Muscle of arm (tissue), 14 donors: ENCODE measurements at places on chromosomes 5 and 9. TPM values are rescaled to one million over a fixed set of nuclear protein-coding genes. Genes with fewer than 3 reads are reported as not detected.

DNA sequence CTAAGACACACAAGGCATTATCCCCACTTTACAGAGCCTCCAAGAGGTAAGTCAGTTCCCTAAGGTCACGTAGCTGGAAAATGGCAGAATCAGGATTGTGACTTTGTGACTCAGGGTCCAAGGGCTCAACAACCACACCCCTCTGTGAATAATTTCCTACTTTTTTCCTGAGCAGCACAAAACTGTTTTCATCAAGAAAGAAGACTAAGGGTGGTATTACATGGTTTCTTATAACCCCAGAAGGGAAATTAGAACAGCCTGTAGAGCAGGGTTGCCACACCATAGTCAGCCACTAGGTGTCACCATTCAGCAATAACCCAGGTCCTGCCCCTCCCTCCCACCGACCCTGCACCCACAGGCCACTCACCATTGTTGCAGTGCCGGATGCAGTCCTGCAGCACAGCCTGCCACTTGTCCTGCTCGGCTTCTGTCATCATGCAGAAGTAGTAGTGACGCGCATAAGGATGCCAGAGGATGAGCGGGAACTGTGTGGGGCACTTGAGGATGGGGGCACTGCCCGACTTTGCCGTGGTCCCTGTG, 72.1 kb downstream of the LRSAM1 start:
- DNase-seq, result no peak

CCL27 gene
- polyA plus RNA-seq, result 0.52 TPM

DNA sequence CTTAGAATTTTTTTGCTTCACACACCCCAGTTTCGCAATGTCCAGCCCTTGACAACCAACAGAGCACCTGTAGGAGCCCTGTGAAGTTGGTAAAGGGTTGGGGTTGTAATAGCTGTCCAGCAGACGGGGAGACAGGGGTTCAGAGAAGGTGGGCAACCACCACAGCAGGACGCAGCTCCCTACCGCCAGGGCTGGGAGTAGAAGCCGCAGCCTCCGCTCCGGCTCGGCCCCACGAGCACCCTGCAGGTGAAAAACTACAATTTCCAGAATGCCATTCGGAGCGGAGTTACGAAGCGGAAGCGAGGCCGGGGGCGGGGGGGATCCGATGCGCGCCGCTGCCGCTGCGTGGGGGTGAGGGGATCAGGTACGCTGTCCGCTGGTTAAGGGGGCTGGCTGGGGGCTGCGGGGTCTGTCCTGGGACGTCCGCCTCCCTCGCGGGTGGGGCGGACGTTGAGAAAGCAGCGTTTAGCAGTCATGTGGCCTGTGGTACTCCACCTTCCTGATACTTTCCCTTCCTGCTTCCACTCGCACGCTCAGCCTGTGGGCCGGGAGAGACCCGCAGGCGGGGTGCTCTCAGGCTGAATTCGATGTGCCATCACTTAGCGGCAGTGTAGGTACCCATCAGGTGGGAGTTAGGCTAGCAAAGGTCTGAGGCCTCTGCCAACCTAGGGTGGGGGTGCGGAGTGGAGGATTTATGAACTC, at the start of gene TRMT10B:
TSS of gene TRMT10B (plus strand) at position 317 of the 702 bp plus-strand sequence. CDS start 8,127 bp downstream, outside the sequence.
- DNase-seq, result peak; percentile 77

DNA sequence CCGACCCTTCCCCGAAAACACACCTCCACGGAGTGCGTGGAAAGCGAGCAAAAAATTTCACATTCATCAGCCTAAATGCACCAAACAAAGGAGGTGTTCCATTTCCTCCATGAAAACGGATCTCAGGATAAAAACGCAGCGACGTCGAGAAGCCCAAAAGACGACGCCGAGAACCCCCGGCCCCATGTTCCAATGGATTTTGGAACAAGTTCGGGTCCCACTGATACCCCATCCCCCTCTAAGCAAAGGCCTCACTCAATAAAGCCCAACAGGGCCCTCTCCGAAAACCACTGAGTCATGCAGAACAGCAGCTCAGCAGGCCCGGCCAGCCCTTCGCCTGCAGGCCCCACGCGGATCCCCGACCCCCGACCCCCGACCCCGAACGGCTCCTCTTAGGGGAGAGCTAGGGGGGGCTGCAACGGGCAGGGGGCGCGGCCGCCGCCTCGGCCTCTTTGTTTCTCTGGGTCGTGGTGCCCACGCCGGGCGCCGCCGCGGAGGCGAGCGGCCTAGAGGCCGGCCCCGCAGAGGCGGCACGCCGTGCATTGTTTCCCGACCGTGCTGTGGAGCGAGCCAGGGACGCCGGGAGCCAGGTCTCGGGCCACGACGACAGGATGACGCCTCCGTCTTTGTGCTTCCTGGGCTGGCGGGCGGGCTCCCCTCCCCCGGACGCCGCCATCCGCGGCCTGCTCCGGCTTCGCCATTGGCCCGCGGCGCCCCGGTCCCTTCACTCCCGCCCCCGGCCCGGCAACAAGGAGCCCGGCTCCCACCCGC, 915 bp downstream of the ZFAND5 start:
- DNase-seq, result peak; percentile 65

GRCh38 chr5:122517091-122517490, 205.1 kb downstream of the SNCAIP start:
- no peak for DNase-seq

DNA sequence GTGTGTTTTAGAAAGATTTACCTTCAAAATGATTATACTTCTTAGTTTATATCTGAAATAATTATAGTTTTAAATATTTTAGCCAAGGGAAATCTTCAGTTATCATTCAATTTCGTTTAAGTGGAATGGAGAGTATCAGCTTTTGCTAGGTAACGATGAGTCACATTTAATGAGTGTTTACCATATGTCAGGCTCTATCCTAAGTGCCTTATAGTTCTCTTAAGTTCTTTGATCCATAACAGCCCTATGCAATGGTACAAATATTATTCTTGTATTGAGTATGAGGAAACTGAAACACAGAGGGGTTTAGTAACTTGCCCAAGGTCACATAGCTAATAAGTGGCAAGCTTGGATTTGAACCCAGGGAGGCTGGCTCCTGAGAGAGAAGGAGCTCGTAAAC, 37.5 kb upstream of the SHB start:
- DNase-seq, result no peak

GRCh38 chr5:117333011-117333410, 758.4 kb upstream of the SEMA6A start:
- DNase-seq, result no peak

IFNA7 gene
- polyA plus RNA-seq, result not detected

GHR gene
- 22.0 TPM for polyA plus RNA-seq

GRCh38 chr9:34431667-34432066, 26.7 kb downstream of the FAM219A start:
- peak; percentile 15 for DNase-seq

DNA sequence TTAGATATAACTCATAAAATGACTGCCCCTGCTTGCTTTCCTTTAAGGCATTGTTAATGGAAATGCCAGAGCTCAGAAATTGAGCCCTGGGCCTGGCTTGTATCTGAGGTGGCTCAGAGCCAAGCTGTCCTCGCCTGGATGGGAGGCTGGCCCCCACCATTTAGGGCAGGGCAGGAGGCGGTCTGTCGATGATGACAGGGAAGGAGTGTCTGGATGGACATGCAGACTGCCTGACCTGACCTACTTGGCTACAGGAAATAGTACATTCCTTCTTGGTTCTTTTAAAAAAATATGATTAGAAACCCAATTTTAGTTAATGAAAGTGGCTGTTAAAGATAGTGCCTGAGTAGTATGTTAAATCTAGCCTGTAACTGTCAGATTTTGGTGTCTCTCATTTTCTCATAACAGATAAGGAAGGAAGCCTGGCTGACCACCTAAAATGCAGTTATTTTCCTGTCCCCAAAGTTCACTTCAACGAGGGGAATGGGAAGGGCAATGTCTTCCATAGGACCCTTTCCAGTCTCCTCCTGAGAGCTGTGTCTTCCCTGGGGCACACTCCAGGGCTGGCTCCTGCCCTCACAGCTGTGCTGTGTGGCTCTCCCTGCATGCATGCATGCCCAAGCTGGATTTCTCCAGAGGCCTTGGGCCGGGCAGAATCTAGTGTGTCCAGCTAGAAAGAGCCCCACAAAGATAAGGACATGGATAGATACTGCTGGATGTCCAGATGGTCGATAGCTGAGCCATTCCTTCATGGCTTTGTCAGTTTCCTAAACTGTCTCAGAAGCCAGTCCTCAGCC, 42.3 kb downstream of the MACROH2A1 start:
- peak; percentile 64 for DNase-seq

- no peak for DNase-seq
Measured at GRCh38 chr5:146877783-146878475, 628 bp downstream of the PPP2R2B start.

BTNL3 gene
- not detected for polyA plus RNA-seq

DNA sequence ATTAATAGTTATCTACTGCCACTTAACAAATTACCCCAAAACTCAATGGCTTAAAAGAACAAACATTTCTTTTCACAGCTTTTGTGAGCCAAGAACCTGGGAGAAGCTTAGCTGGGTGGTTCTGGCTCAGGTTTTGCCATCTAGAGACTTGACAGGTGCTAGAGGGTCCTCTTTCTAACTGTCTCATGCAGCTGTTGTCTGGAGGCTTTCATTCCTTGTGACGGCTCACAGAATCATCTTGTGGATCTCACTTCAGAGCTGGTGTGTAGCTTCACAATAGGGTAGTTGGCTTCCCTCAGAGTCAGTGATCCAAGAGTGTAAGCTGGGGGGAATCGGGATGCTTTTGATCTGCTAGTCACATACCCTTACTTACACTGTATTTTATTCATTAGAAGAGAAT, 81.2 kb upstream of the APC start:
- no peak for DNase-seq

GRCh38 chr5:83222906-83223305, 145.6 kb downstream of the XRCC4 start:
- DNase-seq, result no peak

DNA sequence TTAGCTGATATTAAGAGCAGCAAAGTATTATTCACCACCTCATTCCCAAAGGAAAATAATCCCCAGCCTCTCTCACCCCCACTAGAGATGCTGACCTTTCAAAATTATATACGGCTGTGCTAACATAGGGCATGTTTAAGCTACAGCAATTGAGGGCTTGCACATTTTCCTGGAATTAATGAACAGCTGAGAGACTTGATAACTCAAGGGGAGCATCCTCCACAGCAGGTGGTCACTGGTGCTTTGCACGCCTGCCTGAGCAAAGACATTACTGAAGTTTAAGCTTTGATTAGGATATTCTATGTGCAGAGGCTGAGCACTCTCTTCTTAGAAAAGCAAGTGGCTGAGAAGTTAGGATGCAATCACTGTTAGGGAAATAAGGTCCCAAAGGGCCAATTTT, 230.9 kb downstream of the FAM114A2 start:
- DNase-seq, result no peak

GRCh38 chr5:69049151-69049550, 44.7 kb upstream of the SLC30A5 start:
- DNase-seq, result no peak

GPR21 gene
- not detected for polyA plus RNA-seq

- DNase-seq, result no peak
Measured at GRCh38 chr5:30725073-30725472, 468.4 kb upstream of the CDH6 start.

DNA sequence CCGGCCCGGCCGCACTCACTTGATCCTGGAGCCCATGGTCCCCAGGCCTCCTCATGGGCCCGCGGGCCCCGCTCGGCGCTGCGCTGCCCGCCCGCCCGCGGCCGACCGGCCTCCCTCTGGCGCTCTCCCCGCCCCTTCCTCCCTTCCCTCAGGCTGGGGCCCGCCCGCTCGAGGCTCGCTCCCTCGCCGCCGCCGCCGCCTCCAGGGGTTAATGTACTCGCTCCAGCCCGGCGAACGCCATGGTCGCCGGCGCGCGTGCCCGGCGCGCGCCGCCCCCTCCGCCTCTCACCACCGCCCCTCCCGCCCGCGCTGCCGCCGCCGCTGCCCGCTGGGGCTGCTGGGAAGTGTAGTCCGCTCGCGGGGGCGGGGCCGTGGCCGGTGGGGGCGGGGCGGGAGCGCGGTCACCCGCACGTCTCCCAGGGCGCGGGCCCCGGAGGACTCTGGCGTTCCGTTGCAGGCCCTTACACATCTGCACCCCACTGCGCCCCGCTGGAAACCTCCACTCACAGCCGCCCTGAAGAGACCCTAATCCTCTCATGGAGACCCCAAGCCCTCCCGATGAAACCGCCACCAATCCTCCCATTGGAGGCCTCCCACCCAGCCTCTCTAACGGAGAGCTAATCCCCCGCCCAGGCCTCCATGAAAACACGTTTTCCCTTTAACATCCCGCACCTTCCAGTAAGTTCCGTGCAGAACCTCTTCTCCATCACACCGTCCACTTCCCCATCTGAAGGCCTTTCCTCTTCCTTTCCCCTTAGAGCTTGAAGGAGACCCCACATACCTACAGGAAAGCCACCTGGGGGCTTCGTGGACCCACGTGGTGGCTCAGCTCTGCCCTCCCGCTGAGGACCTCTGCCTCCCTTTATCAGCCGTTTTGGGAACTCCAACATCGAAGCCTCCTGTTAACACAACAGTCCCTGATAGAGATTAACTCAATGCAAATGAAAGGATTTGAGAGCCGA, at the start of gene DENND1A:
TSS of gene DENND1A (minus strand) at position 257 of the 962 bp plus-strand sequence. CDS start at position 36, 221 bp downstream.
- DNase-seq, result peak; percentile 78

GRCh38 chr5:108145351-108145750, 236.5 kb downstream of the FBXL17 start:
- DNase-seq, result no peak

GRCh38 chr5:170256571-170256970, 23.8 kb downstream of the C5orf58 start:
- no peak for DNase-seq

GRCh38 chr5:136811551-136811950, 446.2 kb upstream of the TRPC7 start:
- no peak for DNase-seq

CCDC180 gene
- polyA plus RNA-seq, result 3.6 TPM

- no peak for DNase-seq
Measured at GRCh38 chr5:75368391-75368790, 31.4 kb downstream of the HMGCR start.

DNA sequence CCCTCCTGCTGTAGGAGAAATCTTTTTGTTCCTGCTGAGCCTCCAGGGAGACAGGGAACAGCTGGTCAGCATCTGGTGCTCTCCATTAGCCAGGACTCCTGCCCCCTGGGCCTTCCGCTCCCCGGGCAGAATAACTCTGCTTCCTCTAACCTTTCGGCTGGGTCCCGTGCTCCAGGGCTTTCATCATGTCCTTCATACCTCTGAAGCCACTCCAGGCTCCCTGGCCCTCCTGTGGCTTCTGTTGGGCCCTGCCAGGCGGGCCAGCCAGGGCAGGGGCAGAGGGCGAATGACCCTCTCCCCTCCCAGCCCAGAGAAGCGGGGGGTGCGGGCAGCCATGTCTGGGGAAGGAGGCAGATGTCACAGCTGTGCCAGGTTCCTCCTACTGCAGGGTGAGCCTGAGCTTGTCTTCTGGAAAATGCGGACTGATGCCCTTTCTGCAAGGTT, 81.7 kb upstream of the LMX1B start:
- no peak for DNase-seq

DNA sequence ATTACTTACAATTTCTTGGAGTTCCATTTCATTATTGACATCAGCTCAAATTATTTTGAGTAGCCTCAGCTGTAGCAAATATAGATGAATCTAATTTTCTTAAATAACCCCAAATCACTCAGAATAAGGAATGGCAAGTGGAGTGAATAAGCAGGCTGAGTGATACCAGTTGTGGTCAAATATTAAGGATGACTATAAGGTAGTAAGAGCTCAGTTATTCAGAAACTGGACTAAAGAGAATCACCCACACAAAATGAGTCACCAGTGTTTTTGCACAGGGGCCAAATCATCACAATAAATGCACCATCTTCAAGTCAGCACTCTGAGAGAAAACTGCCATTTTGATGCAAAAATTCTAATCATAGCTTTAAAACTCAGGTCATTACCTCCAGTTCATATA, 128.9 kb upstream of the TARS1 start:
- DNase-seq, result no peak

ANP32B gene
- 142 TPM for polyA plus RNA-seq
